ENCODE measurements at places on chromosomes 12 and 14. TPM values are rescaled to one million over a fixed set of nuclear protein-coding genes. Genes with fewer than 3 reads are reported as not detected.

C12orf54 gene
- total RNA-seq = not detected

CLEC4A gene
- 0.28 TPM for total RNA-seq

MYBPC1 gene
- not detected for total RNA-seq

GLIPR1L2 gene
- total RNA-seq = not detected

BIN2 gene
- total RNA-seq = not detected

NOVA1 gene
- 0.90 TPM for total RNA-seq

TAS2R50 gene
- total RNA-seq = 4.4 TPM

DPY19L2 gene
- 0.90 TPM for total RNA-seq

KLRF1 gene
- total RNA-seq = not detected

B4GALNT3 gene
- not detected for total RNA-seq

PRH2 gene
- 0.28 TPM for total RNA-seq

ATG2B gene
- 22.0 TPM for total RNA-seq

KERA gene
- not detected for total RNA-seq

CISTR gene
- not detected for total RNA-seq

MSI1 gene
- total RNA-seq = not detected

PMCH gene
- not detected for total RNA-seq

CEBPE gene
- total RNA-seq = not detected

CD163L1 gene
- 1.6 TPM for total RNA-seq

OAS2 gene
- not detected for total RNA-seq

TMEM119 gene
- total RNA-seq = 8.1 TPM

ZNF140 gene
- 25.8 TPM for total RNA-seq

TAS2R8 gene
- not detected for total RNA-seq

FOXM1 gene
- total RNA-seq = 16.9 TPM

GPR132 gene
- under 0.01 TPM for total RNA-seq

WNT1 gene
- total RNA-seq = not detected

PIANP gene
- under 0.01 TPM for total RNA-seq

ACACB gene
- total RNA-seq = 2.0 TPM

SART3 gene
- 61.7 TPM for total RNA-seq

PHLDA1 gene
- total RNA-seq = 47.8 TPM

KRT85 gene
- not detected for total RNA-seq

GLI1 gene
- total RNA-seq = 1.4 TPM

APOLD1 gene
- total RNA-seq = 4.2 TPM

Measured in IMR-90 (cell line).